ENCODE measurements at places on chromosomes 12 and 14.

GRCh38 chr14:70655110-70655826 lies 13.6 kb downstream of the TTC9 start:
- no peak for DNase-seq

- no peak for DNase-seq
Measured at GRCh38 chr12:116624516-116624915, 65.3 kb downstream of the MAP1LC3B2 start.

DNA sequence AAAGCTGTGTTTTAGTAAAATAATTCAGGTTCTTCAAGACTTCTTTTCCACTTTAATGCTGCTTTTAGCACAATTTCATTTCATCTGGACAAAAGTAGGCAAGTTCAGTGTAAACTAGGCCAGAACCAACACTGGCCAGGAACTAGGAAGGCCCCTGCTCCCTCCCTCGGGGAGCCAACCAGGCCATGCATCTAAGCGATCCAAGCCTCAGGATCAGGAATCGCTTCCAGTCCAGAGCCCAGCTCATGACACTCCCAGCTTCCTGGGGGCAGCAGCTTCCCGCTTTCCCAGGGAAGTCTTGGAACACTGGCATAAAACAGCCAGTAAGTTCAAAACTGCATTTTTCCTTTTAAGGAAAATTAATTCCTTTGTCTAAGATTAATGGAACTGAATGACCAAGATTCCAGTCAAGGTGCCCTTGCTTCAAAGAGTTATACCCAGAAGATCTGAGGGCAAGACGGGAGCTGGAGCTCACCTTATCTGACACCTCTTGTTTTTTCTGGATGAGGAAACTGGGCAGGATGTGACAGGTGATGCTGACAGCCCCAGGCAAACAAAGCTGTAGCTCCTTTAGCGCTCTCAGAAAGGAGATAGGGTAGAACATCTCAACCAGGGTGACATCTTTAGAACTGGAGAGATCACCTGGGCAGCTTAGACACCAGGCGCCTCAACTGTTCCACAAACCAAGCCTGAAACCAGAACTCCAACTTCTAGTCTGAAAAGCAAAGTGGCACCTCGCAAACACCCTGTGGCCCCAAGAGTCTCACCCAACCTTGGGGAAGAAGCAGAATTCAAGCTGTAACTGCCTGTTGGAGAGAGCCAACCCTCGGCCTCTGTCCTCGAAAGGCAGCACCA lies 61.4 kb upstream of the PNMA1 start:
- no peak for DNase-seq

DNA sequence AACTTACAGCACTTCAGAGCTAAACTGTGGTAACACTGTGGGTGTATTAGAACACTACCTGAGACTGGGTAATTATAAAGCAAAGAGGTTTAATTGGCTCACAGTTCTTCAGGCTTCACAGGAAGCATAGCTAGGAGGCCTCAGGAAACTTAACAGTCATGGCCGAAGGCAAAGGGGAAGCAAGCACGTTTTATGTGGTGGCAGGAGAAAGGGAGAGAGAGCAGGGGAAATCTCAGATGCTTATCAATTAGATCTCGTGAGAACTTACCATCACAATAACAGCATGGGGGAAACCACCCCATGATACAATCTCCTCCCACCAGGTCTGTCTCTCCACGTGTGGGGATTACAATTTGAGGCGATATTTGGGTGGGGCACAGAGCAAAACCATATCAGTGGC lies 512.6 kb downstream of the RERGL start:
- no peak for DNase-seq

DNA sequence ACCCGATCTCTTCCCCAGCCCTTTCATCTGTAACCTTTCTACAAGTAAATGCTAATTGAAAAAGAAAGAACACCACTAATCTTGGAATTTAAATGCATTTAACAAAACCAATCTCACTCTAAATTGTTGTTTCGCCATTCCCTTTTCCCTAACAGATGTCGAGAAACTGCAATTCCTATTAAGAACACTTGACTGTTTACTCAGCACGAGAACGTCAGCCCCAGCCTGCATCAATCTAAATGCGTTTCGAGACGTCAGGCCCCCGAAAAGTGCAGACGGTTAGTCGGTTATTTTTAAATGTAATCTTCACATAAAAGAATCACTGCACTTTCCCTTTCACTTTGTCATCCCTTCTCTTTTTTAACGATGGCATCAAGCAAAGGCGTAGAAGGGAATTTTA lies 837.6 kb downstream of the VRK1 start:
- no peak for DNase-seq

- DNase-seq = no peak
Measured at GRCh38 chr14:99078426-99078825, 193.6 kb downstream of the BCL11B start.

GRCh38 chr14:47715330-47715729 lies 39.9 kb upstream of the MDGA2 start:
- no peak for DNase-seq

GRCh38 chr12:62575036-62575435 lies 108.4 kb downstream of the MON2 start:
- no peak for DNase-seq

- no peak for DNase-seq
Measured at GRCh38 chr14:56199095-56199981, 81.1 kb downstream of the PELI2 start.

DNA sequence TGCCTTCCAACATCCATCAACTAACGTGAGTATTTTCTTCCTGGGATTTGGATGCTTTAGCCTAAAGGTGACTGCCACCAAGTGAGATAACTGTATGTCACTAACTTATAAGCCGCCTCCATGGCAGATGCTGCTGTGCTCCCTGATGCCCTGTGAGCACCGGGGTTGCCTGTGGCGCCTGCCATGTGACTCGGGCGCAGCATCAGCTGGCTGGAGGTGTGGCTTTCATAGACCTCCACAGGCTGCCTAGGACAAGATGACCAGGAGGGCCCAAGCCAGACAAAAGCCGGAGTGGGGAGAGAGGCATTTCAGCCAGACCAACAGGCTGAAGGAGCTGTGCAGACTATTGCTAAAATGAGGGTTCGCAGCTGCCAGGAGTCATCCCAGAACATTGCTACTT lies 55.7 kb downstream of the ANAPC7 start:
- DNase-seq = no peak

Data from 8988T (cell line).